Umbilical cord (tissue), 2 donors: ENCODE measurements at places on chromosomes 7 and 10.

- peak; percentile 58 for DNase-seq
These were observed 75.4 kb downstream of the PROSER2 start for GRCh38 chr10:11898372-11899066.

GRCh38 chr7:46244757-46245156 is 323.7 kb upstream of the IGFBP3 start:
- no peak for DNase-seq

GRCh38 chr7:127798769-127799372 is 146.9 kb downstream of the SND1 start:
- DNase-seq, result no peak

DNA sequence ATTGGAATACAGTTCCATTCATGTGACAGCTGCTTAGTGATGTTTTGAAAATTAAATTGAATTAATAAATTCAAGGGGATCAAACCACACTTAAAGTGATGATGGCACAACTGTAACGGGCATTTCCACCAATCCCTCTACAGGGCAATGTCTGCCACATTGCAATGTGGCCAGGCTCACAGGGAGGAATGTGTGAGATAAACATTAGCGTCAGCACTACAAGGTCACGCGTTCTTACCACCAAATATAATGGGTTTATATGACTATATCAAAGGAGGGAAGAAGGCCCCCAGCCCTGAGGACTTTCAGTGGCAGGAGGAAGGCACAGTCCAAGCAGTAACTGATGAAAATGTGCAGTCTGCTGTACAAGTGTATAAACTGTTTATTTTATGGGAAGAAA is 31.1 kb upstream of the CELF2 start:
- DNase-seq, result no peak

GRCh38 chr7:99786726-99787335 is 2.8 kb upstream of the CYP3A4 start:
- DNase-seq, result peak; percentile 60
